Effector CD4-positive, alpha-beta T cell (primary cell): ENCODE measurements at places on chromosomes 3 and 15.

DNA sequence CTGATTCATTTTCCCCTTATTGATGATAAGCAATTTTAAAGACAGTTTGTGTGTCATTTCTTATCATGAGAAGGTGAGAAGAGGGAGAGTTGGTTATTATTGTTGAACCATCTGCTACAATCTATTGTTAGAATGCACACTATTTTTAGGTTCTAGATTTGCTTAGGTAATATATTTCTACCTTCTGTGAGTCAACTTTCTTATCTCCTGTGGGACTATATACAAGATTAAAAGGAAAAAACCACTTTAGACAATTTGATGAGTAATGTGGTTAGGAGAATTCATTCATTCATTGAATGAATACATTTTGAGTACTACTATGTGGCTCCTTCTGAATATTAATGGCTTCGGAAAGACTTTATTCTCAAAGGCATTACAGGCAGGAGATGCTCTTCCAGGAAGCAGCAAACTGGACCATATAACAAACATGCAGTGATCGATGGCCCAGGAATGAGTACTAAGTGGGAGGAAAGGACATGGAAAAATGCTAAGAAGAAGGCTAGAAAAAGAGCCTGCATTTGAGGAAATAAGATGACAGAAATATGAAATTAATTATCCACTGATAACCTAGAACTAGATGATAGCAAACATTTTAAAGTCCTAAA lies 22.4 kb downstream of the SPTSSB start:
- no peak for DNase-seq

- DNase-seq = no peak
These were observed 86.0 kb downstream of the IQCH start for GRCh38 chr15:67340630-67341029.

GRCh38 chr15:98025237-98025636 lies 64.7 kb downstream of the ARRDC4 start:
- no peak for DNase-seq

DNA sequence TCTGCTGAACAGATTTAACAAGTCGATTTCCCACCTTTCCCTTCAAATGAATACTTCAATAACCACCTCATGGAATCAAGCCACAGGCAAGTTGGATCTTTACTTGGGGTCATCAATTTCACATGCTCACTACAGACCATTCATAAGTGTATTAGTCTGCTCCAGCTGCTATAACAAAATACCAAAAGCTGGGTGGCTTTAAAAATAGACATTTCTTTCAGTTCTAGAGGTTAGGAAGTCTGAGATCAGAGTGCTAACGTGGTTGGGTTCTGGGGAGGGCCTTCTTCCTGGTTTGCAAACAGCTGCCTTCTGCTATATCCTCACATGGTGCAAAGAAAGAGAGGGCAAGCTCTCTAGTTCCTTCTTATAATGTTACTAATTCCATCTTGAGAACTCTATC lies 5.1 kb downstream of the GPR176 start:
- DNase-seq = no peak

DNA sequence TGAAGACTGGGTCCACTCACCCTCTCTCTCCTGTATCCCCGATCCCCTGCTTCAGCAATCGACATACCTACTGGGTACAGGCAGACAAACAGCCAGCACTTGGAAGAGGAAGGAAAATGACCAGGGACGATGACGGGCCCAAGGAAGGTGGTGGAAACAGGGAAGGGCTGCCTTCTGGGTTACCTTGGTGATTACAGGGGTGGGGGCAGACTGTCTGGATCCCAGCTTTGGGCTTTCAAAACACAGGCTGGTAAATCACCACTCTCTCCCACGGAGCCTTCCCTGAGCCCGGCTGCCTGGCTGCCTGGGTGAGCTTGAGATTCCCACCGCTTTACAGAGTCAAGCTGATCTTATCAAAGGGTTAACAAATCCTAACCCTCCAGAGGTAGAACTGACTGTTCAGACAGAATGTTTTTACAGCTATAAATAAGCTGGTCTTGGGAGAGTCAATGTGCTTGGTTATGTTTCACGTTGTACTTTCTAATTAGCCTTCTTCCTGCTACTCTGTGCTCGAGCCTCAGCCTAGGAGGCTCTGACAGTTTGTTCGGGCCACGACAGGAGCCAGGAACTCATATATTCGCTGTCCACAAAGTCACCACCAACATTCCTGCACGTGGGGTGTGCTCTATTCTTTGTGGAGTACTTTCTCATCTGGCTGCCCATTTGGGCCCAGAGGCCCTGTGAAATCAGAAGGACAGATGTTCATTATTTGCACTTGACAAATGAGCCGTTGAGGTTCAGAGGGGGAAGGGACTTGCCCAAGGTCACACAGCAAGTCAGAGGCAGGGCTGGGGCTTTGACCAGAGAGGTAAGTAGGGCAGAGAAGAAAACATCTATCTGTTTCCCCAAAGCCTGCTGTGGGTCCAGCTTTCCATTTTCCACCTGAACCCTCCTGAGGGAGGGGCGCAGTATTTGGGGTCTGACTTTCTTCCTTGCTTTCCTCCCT lies 63.5 kb downstream of the FEM1B start:
- DNase-seq = no peak

DNA sequence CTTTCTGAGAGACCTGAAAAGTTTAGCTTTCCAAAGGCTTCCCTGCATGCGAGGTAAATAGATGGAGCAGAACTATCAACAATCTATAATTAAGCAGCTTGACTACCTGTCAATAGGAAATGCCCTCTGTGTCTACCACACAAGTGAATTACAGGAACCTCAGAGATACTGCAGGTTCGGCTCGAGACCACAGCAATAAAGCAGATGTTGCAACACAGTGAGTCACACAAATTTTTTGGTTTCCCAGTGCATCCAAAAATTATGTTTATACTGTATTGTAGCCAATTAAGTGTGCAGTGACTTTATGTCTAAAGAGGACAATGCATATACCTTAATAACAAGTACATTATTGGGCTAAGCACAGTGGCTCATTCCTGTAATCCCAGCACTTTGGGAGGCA lies 252.0 kb downstream of the UBE2E2 start:
- no peak for DNase-seq

GRCh38 chr3:98613616-98614015 lies 20.2 kb upstream of the CPOX start:
- DNase-seq = no peak

DNA sequence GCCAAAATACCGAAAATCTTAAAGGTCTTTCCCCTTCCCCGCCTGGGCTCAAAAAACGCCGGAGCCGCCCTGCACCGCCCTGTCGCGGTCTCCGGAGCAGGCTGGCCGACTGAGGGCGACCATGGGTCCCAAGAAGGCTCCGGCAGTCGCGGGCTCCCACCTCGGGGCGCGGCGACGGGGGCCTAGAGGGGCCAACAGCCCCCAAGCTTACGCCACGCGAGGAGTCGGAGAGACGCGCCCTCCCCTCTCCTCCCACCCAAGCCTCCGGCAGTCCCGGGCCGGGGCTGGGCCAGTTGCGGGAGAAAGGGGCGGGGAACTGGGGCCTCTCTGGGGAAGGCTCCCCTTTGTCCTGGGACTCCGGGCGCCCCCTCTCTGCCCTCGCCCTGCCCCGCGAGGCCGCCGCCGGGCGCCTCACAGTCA lies 69.2 kb downstream of the GOLGA8B start:
- DNase-seq = no peak

DNA sequence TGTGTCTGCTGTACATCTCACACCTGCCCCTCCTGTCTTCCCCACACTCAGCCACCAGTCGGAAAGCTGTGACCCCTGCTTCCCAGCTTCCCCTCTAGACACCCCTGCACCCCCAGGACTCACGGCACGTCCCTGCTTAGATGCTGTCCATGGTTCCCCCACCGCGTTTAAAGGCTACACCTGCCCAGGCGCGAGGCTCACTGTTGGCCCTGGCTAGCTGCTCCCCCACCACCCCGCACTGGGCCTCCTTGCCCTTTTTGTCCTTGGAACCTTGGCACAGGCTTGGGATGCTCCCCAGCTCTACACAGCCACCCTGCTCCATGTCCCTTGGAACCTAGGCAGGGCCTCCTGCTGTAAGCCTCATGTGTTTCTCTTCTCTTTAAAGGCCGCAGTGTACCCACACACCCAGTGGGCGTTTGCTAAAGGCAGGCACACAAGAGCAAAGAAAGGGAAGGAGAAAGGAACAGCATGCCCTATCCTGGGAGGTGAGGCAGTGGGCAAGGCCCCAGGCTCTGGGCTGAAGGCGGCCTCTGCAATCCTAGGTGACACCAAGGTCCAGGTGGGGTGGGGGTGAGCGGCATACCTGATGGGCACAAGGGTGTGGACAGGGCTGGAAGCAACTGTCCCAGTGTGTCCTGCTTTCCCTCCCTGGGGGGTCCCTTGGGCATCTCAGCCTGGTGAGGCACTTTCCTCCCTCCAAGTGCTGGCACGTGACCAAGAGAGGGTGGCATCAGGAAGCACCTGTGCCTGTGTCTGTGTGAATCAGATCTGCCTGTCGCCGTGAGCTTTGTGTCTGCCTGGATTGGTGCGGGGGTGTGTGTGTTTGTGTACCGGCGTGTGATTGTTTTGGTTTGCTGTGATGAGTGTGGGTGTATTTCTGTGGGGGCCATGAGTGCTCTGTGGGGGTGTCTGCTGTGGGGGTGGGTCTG lies 54.4 kb downstream of the TPRA1 start:
- DNase-seq = no peak
